ENCODE measurements at places on chromosomes 1 and 21.

- no peak for DNase-seq
Measured at GRCh38 chr1:94503153-94503552, 38.4 kb downstream of the F3 start.

GRCh38 chr1:109947582-109948284 lies 36.8 kb upstream of the AHCYL1 start:
- no peak for DNase-seq

- DNase-seq: no peak
Measured at GRCh38 chr1:2014741-2015735, 4.1 kb upstream of the GABRD start.

GRCh38 chr1:151187205-151187604 lies 2.8 kb downstream of the VPS72 start:
- DNase-seq: peak; percentile 52

DNA sequence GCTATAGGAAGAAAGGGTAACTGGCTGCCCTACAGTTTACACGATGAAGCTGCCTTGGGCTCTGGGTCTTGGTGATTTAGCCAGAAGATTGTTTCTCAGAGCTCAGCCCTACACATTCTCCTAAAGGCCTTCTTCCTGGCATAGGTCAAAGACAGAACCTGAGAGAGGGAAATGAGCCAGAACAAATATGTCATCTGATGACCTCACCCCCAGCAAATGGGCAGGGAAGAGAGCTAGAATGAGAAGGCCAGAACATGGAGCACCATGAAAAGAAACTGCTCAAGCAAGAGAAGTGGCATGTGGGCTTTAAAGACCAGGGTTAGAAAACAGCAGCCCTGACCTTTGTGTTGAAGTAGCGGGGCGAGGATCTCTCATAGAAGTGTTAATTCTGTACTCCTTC lies 5.5 kb upstream of the ILDR2 start:
- no peak for DNase-seq

GRCh38 chr1:189851806-189852367 lies 625.8 kb downstream of the BRINP3 start:
- DNase-seq: no peak
